ENCODE measurements at places on chromosomes 11 and 22.

- DNase-seq = no peak
Measured at GRCh38 chr22:23458663-23459541, 121.2 kb downstream of the IGLL1 start.

DNA sequence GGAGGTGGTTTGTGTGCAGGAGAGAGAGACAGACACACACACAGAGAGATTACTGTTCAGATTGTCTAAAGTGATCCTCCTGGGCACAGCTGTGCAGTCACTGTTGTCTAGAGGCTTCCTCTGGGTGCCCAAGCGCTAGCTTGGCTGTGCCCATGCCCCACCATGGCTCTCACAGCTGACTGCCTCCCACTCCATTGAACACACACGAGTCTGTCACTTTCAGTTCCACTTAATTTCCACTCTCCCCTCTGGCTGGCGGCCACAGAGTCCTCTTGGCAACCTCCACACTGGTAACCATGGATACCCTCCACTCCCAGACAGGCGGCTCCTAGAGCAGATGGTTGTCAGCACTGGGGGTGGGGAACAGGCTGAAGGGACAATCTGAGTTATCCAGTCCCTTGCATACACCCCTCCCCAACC lies 29.1 kb downstream of the MAP6 start:
- DNase-seq = no peak

DNA sequence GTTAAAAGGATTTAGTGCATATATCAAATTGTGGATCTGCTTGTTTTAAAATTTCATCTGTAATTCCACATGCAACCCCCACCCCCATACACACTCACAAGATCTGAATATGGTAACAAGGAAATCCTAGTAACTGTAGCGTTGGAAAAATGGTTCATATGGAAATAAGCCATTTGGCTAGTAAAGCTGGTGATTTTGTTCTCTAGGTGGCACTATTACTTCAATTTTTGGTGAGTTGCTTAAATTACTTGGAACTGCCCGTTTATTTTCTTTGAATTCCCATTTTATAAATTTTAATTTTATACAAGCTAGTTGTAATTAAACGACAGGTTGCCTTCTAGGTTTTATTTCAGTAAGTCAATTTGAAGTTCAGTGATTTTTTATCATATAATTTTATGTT lies 5.3 kb downstream of the BDNF start:
- no peak for DNase-seq

DNA sequence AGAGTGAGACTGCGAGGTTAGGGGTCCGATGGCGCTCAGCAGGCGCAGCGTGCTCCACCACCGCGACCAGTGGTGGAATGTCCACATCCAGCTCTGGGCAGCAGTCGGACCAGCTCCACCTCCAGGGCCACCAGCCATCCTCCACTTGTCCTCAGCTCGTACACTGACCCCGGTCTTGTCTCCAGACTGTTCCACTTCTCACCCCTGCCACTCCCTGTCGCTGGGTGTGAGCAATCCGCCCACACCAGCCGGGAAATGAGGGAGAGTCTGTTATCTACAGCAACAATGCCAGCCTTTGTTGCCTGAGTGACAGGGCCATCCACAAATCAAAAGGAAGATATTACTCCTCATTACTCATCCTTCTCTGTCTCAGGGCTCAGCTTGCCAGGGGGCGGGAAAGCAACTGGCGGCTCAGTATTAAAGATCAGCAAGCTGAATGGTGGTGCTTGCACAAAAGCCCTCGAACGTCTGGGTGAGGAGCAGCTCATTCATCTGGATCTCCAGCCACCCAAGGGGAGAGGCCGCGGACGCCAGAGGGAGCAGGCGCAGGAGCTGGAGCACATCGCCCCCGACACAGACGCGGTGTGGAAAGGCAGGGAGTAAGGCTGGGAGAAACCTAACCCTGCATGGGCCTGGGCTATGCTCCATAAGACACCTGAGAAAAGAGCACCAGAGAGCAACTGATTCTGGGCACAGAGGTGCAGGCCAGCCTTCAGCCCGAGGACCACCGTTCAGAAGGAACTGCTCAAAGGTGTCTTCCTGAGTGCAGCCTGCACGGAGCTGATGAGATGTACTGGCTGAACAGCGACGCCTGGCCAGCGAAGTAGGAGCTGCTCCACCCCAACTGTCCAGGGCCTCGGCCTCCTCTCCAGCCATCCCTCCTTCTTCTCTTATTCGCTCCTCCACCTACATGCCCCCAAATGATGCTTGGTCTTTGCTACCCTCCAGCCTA lies 21.9 kb downstream of the IGSF9B start:
- DNase-seq = no peak

GRCh38 chr11:908273-908672 lies 2.3 kb downstream of the CHID1 start:
- DNase-seq = no peak

DNA sequence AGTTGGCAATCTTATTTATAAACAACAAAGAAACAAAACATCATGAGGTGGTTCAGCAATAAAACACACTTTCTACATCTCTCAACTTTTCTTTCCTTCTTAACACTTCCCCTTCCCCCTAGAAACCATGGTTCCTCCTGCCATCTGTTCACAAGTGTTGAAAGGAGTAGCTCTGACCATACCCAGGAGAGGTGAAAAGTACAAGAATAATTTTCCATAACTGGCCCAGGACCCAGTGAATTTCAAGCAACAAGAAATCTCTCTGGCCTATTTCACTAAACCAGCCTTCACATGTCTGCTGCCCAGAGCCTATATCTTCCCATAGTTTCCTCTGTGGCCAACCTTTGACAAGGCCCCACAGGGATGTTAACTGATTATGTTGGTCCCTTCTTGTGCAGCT lies 98.2 kb upstream of the CEP126 start:
- no peak for DNase-seq

- no peak for DNase-seq
Measured at GRCh38 chr22:49765951-49766350, 61.7 kb downstream of the BRD1 start.
